ENCODE measurements at places on chromosomes 11 and 22. TPM values are rescaled to one million over a fixed set of nuclear protein-coding genes. Genes with fewer than 3 reads are reported as not detected.

DNA sequence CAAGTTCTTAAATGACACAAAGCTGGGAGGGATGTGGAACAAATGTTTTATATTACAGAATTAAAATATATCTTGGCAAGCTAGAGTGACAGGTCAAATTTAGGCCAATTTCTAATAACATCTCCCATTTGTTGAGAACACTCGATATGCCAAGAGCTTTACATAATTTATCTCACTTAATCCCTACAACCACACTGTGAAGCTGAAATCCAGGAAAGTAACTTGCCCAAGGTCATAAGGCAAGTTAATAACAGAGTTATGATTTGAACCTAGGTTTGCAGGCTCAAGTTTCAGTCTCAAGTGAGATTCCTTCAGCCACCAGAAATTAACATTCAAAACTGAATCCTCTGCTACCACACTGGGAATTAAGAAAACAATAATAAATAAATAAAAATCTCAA, 38.3 kb downstream of the RAB30 start:
- DNase-seq, result no peak

Gene TSPAN32
- total RNA-seq, result 3.7 TPM

GRCh38 chr11:45079943-45080719, 66.3 kb upstream of the PRDM11 start:
- no peak for DNase-seq

Gene MCAM
- 295 TPM for total RNA-seq

Gene MICALL1
- total RNA-seq, result 112 TPM

- no peak for DNase-seq
Observed at GRCh38 chr11:109815500-109816150, 277.6 kb upstream of the ZC3H12C start.

GRCh38 chr11:69587454-69588090, 53.4 kb upstream of the CCND1 start:
- no peak for DNase-seq

- peak; percentile 96 for DNase-seq
Observed at GRCh38 chr11:126403022-126403581, 47.6 kb downstream of the ST3GAL4 start.

DNA sequence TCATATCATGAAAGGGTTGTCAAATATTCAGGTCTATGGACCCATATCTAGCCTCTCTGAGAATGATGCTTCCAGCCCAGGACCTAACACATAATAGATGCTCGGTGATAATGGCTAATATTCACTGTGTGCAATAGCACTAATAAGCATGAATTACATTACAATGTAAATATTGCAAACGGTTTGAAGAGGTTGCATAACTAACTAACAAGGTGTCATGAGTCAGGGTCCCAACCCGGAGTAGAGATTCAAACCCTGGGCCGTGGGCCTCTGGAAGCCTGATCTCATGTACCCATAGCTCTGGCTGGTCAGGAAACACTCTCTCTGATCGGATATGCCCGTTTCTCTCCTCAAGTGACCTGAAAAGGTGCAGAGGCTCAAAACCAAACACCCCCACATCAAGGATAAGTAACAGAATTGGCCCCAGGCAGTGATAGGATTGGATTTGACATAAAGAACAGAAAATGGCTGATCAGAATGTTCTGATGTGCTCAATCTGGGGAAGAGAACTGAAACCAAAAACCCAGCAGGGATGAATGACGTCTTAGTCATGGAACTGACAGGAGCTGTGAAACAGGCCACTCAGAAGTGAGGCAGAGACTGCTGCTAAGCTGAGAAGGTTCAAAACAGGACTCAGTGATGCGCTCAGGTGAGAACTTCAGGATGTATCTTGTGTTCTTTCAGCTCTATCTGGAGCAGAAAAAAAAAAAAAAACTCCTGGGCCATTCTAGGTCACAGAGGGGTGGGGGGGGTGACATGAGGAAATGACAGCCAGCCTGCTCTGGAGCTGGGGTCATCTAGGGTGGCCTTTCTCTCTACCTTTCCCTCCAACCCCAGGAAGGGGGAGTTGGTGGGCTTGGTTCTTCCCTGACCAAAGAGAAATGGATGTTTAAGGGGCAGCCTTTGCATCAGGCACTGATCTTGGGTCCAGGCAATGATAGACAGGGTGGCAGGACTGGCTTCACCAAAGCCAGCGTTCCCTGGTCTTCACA, 6.6 kb upstream of the KCTD17 start:
- DNase-seq, result no peak

DNA sequence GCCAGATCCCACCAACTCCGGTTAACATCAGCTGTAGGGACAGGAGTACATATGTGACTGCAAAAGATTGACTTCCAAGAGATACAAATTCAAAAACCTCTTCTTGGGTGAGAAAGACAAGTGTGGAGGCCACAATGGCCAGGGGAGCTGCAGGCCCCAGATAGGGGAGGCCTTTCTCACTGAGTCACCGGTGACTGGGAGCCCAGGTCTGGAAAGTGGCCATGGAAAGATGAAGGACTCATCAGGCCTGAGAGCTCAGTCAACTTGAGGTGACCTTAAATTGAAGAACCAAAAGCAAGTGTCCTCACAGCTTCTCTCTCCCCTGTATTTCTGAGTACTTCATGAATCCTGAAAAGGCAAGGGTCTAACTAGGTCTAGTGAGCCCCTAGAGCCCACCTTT, 90.4 kb upstream of the CLPB start:
- DNase-seq, result no peak

- no peak for DNase-seq
Observed at GRCh38 chr11:77137421-77137820, 9.4 kb downstream of the MYO7A start.

DNA sequence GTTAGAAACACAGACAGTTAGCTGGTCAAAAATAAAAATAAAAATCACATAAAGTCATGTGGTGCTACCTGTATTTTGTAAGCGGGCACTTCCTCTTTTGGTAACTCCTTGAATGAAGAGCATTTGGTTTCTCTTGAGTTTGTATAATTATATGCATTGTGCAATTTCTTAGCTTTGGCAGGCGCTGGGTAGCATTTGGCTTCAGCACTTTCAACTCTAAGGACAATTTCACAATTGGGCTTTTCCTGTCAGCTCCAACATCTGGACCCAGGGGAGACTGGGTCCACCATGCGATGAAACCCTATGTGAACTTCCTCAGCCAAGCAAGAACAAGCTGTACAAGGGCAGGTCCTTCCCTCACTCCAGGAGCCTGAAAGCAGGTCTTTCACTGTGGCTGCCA, 169.1 kb downstream of the RRAS2 start:
- no peak for DNase-seq

Gene OR8D4
- total RNA-seq, result not detected

Gene CYP2D6
- 1.7 TPM for total RNA-seq

DNA sequence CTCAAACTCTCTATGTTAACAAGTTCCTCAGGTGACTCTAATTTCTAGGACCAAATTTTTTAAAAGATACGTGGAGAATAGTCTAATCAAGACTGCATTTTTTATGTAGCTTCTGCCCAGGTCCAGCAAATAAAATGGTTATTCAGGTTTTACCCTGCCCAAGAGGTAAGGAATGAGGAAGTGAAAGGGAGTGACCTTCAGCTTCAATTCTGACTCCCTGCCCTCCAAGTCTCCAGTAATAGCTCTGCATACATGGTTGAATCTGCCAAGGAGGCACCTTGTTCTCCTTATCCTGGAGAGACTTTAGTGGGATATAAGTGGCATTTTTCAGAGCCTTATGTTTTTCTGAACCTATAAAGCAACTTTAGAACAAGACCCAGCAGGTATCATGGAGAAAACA, 15.5 kb downstream of the MUC15 start:
- DNase-seq, result no peak

- DNase-seq, result no peak
Observed at GRCh38 chr22:28466399-28466798, 213.2 kb downstream of the TTC28 start.

GRCh38 chr11:17385492-17385891, 3.0 kb downstream of the KCNJ11 start:
- DNase-seq, result no peak

Gene CTSC
- 84.7 TPM for total RNA-seq

- no peak for DNase-seq
Observed at GRCh38 chr22:46093796-46094195, 56.5 kb upstream of the PPARA start.

Gene KRTAP5-2
- not detected for total RNA-seq

- DNase-seq, result no peak
Observed at GRCh38 chr11:36350137-36350513, 54.0 kb downstream of the PRR5L start.

Gene GNAZ
- 11.3 TPM for total RNA-seq

DNA sequence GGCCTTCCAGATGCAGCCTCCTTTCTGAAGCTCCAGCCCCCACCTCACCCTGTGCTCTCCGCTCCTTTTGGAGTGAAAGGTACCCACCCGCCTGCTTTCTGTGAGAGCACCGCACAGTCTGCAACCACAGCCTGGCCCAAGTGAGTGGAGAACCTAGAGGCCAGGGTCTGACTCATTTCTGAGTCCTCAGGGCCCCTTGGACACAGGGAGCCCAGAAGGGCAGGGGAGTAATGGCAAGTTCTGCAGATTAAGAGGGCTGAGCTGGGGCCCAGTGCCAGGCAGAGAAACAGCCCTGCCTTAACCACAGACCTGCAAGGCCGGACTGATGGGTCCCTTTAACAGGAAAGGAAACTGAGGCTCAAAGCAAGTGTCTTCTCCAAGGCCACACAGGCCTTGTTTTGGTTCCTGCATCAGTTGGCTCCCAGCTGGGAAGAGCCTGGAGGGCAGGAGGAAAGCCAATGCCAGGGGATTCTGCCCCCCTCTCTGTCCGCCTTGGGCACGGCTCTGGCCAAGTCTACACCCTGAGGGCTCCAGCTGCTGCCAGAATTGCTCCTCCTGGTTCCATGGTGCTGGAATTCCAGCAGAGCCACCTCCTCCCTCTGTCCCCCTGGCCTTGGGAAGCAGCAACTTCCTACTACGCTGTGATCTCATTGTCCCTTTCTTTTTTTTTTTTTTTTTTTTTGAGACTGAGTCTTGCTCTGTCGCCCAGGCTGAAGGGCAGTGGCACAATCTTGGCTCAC, 55.1 kb downstream of the CYTH4 start:
- no peak for DNase-seq

Gene ATG13
- total RNA-seq, result 39.0 TPM

Gene FGF3
- total RNA-seq, result not detected

- no peak for DNase-seq
Observed at GRCh38 chr22:50293441-50294318, 13.8 kb downstream of the PLXNB2 start.

DNA sequence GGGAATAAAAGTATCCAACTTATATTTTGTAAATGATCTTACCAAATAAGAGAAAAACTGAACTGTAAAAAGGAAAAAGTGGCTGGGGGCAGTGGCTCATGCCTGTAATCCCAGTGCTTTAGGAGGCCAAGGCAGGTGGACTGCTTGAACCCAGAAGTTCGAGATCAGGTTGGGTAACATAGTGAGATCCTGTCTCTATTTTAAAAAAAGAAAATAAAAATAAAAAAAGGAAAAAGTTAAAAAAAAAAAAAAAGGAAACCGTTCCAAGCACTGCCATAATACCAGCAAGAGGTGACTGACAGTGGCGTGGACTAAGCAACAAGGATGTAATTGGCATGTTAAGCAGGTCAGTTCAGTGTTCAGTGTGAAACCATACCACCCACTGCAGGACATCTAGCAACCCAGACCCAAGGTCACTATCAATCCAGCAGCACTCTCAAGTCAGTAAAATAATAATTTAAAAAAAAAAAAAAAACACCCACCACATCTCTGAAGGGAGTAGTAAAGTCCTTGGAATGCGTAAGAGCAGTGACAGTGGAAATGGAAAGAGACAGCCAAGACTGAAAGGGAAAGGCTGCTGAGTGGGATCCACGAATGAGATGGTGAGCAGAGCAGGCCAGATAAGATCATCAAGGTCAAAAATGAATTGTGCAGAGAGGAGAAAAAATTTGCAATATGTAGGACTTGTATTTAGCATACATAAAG, 43.6 kb downstream of the MAPK1 start:
- no peak for DNase-seq

Gene COX8A
- total RNA-seq, result 383 TPM

Gene ZBED4
- 9.1 TPM for total RNA-seq
